ENCODE measurements at places on chromosomes 3 and 15.

DNA sequence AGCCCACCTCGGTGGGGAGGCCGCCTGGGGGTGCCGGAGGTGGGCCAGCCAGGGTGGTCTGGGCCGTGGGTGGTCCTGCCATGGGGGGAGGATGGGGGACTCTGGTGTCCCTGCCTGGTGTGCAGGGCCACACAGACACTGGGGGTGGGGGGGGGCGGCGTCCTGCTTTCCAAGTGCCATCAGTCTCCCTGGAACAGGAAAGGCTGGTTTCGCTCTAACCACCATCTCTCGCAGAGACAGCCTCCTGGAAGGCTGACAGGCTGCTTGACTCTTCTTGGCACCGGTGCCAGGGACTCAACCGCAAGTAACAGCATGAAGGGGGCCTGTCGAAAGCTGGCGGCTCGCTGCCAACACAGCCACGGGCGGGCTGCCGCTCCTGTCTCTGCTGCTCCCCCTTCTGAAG, 40.3 kb downstream of the RGMA start:
- DNase-seq, result no peak

- DNase-seq, result no peak
Observed at GRCh38 chr3:161766331-161766730, 269.7 kb downstream of the OTOL1 start.

GRCh38 chr3:176587089-176587488, 610.2 kb downstream of the TBL1XR1 start:
- DNase-seq, result no peak

DNA sequence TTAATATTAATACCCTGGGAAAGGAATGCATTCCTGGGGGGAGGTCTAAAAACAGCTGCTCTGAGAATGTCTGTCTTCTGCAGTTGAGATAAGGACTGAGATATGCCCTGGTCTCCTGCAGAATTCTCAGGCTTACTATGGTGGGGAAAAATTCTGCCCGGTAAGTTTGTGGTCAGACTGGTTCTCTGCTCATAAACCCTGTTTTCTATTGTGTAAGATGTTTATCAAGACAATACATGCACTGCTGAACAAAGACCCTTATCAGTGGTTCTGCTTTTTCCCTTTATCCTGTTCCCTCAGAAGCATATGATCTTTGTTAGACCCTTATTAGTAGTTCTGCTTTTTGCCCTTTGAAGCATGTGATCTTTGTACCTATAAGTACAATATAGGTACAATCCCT, 494.6 kb downstream of the CNTN6 start:
- DNase-seq, result no peak

GRCh38 chr3:160478338-160478737, 28.8 kb upstream of the TRIM59 start:
- DNase-seq, result no peak

DNA sequence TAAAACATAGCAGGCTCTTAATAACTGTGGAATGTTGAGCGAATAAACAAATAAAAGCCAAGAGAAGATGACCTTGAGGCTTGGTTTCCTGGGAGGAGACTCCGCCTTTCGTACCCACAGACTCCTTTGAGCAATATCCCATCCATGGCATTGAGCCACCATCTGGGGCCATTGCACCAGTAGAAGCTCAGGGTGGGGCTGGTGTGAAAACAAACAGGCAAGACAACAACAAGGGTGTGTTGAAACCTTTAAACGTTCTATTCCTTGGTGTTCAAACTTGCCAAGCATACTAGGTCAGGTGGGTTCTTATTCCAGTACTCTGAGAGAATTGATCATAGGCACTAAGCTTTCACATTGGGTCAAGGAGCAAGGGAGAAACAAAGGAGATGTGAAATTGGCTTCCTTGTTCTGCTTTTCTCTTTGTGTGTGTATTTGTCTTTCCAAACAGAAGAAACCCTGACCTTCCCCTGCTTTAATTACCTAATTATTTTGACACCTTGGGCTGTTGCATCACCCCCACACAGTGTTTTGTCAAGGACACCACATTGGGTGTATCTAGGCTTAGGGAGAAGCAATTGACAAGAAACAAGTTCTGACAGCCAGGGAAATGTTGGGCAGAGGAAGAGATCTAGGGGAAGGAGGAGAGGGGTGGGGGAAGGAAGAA, 105.1 kb upstream of the BCL6 start:
- no peak for DNase-seq

- no peak for DNase-seq
Observed at GRCh38 chr3:135089451-135089850, 294.4 kb downstream of the EPHB1 start.

DNA sequence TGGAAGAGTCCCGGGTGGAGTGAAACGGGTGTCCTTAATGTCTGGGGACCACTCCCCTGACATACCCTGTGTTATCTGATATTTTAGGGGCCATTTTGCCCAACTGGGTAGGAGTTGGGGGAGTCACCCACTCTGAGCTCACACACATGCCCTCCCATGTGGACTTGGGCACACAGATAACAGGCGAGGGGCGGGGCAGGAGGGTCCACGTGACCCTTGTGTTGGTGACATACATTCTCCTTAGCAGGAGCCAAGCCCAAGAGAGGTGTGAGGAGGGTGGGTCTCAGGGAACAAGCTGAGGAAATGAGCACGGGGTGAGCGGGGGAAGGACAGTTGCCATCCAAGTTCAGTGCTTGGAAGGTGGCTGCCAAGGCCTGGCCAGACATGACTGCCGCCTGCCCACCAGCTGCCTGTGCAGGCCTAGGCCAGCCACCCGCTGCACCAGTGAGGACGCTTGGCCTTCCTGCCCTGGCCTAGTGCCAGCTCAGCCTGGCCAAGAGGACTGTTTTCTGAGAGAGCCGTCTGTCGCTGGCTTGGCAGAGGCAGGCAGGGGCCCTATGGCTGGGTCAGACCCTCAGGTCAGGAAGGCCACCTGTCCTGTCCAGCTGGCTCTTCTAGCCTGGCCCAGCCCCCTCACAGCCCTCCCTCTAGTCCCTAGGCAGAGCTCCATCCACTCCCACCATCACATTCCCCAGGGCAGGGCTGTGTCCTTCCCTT, 31.3 kb upstream of the TMEM115 start:
- DNase-seq, result no peak

- no peak for DNase-seq
Observed at GRCh38 chr3:9225268-9225667, 24.2 kb downstream of the SRGAP3 start.

GRCh38 chr15:78399091-78399490, 38.9 kb upstream of the IREB2 start:
- DNase-seq, result no peak

DNA sequence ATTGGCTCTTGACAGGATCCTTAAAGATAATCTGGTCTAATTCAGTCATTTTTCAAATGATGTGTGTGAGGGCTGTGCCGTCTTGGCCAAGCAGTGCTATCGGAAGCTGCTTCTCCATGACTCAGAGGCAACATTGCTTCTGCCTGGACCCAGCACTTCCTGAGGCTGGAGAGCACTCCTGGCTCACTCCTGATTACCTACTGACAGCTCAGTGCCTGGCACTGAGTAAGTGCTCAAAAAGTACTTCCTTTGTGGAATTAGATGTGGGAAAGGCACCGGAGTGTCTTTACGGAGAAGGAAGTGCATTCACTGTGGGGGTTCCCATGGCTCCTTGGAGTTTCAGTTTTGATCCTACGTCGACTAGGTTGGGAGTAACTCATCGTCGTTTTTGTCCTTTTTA, 86.9 kb upstream of the UBE3A start:
- no peak for DNase-seq

GRCh38 chr15:36595611-36596010, 16.2 kb downstream of the CDIN1 start:
- DNase-seq, result no peak

DNA sequence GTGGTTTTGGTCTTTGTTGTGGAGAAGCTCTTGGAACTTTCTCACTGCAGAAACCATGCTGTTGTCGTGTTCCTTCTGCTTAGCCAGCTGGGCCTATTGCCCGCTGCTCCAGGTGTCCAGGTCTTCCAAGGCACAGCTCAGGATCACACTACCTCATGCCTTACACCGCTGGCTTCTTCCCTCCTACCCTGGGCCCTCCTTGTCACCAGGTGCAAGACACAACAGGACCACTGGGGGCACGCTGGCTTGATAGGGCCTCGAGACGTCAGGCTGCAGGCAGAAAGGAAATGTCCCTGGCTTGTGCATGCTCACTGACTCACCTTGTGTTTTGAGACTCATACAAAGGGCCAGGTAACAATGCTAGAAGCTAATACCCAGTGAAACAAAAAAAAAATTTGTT, 32.3 kb downstream of the PAQR9 start:
- no peak for DNase-seq

DNA sequence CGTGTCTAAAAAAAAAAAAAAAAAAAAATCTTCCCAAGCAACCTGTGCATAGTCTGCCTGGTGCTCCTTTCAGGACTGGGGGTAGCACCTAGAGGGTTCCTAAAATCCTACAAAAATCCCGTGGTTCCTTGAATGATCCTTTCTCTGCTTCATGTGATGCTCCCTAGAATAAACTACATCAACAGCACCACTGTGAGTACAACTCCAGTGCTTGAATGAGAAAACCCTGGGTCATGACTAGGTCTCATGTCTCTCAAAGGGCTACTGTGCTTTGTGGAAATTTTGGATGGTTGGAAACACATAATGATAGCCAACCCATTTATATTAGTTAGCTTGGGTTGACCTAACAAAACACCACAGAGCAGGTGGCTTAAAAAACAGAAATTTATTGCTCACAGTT, 243.5 kb downstream of the OPA1 start:
- no peak for DNase-seq

DNA sequence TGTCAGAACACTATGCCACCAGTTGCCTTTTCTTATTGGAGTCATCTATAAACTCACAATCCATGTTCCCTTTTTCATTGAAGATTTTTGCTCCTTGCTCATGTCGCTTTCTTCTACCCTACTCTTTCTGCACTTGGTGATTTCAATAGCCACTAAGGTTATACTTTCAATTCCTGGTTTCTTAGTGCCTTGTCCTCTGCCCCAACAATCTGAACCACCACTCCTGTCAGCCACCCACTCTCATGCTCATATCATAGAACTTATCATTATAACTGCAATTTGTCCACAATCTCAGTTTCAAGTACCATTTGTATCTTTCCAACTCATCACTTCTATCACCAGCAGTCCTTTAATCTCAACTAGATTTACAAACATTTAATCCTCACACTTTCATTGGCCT, 10.0 kb upstream of the GRAMD1C start:
- no peak for DNase-seq

GRCh38 chr3:19543212-19543841, 390.7 kb downstream of the EFHB start:
- DNase-seq, result no peak

DNA sequence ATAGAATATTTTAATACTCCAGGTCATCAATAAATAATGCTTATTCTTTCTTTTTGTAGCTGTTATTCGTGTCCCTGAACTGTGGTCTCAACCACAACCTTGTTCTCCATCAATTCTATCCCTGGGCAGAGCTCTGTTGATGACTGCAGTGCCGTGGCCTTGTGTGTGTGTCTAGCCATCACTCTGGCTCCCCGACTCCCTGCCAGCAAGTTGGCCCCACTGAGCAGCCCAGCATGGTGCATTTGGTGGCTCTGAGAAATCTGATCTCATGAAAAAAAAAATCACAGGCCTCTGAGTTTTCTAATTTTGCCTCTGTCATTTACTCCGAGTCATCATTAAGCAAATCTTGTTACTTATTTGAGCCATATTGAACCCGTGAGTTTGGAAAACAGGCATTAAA, 164.7 kb downstream of the GOLGA6L6 start:
- no peak for DNase-seq

DNA sequence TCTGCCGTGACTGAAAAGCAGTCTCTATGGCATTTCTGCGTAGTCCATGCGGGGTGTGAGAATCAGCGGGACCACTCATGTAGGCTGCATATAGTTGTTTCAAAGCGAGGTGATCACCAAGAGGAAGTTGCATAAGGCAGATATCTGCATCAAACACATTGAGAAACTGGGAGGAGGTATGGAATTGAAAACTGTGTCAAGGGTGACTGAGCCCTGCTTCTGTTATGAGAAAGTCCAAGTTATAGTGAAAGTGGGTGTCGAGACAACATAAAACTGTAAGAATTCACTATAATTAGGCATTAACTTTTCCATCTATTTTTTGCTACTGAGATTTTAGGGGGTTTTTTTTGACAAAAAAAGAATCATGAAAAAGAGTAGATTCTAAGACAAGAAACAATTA, 109.3 kb downstream of the ZIC1 start:
- DNase-seq, result no peak

GRCh38 chr15:35874260-35874905, 328.4 kb upstream of the DPH6 start:
- no peak for DNase-seq

DNA sequence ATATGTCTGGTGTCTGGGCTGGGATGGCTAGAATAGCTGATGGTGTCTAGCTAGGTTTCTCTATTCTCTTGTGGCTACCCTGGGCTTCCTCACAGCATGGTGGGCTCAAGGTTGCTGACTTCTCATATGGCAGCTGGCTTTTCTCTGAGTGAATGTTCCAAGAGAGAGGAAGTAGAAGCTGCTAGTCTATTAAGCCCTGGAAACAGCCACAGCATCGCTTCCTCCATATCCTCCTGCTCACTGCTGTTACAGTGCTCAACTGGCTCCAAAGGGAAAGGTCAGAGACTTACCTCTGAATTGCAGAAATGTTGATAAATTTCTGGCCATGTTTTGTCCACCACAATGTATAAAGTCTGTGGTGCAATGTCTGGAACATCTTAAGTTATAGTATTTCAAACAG, 299.9 kb upstream of the ADAMTS9 start:
- no peak for DNase-seq

DNA sequence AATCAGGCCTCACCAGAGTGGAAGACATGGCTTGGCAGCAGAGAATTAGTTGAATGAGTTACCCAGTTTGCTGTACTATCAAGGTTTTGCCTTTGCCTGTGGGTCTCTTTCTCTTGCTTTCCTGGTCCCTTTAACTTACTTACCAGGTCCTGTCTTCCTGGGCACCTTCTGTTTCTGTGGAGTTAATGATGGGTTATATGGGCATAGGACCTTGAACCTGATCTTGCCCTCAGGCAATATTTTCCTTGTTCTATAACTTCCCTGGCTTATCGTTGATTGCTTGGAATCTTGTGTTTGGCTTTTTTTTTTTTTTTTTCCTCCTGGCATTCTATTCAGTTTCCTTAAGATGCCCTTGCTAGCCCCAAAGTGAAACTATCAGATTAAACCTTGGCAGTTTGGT, 106.8 kb downstream of the HHLA2 start:
- DNase-seq, result no peak

- DNase-seq, result no peak
Observed at GRCh38 chr3:77380136-77380535, 340.2 kb downstream of the ROBO2 start.

DNA sequence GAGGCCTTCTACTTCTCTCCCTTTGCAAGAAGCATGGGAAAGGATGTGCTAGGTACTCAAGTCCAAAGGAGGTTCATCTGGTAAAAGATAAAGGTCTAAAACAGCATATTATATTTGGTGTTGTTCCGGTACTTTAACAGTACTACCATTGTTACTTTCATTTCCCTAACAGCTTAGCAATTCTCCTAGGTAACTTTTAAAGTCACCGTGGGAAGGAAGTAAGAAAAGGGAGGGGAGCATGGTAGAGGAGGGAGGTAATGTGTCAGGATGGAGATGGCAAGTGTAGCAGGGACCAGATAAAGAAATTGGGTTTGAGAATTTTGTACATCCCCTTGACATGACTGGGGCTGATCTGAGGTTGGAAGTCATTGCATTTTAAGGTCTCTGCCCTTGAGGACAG, 89.4 kb upstream of the SKOR1 start:
- no peak for DNase-seq
